ENCODE measurements at places on chromosomes 7 and 10.
A peak's percentile ranks its signal among the peaks of the same experiment; 100 is the strongest.

DNA sequence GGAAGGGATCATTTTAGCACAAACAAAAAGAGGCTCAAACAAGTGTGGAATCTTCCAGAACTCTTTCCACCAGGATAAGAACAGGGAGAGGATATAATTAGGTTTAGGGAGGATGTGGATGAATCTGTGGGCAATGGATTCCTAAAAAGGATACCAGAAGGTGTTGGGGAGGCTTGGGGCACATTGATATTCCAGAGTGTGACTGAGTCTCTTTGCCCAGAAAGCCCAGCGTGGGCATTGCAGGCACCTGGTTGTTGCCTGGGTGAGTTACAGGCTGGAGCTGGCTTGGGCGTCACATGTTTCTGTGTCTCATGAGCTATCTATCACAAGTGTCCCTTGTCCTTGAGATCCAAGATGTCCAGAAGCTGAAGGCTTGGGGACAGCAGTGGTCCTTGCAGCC lies 3.3 kb downstream of the COL26A1 start:
- DNase-seq = no peak

DNA sequence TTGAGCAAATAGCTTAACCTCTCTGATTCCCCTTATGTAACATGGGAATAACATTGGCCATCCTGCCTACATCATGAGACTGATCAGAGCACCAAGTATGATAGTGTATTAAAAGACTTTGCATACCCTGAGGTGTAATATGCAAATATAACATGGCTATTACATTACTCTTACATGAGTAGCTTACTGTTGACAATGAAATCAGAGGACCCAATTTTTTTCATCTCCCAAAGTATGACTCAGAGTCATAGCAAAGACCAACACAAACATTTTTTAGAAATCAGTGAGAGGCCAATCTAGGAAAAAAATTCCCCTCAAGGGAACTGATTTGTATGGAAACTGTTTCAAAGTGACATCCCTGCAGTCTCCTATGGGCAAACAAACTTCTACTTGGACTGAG lies 47.0 kb upstream of the TMEM140 start:
- no peak for DNase-seq

DNA sequence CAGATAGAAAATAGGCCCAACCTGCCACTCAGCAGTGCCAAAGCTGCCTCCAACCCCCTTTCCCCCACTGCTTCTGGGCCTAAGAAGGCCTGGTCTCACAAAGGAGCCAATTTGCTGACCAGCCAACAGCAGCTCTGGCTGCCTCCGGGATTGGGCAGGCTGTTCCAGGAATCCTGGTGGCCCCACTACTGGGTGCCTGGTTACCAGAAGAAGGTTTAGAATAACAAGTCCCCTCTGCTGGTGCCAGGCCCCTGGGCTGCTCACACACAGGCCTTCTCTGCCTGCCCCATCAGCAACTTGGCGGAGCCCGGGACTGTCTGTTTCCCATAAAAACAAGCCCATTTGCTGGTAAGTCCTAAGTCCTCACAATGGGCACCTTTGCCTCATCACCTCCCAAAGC lies 1.2 kb downstream of the PHKG1 start:
- DNase-seq = no peak

DNA sequence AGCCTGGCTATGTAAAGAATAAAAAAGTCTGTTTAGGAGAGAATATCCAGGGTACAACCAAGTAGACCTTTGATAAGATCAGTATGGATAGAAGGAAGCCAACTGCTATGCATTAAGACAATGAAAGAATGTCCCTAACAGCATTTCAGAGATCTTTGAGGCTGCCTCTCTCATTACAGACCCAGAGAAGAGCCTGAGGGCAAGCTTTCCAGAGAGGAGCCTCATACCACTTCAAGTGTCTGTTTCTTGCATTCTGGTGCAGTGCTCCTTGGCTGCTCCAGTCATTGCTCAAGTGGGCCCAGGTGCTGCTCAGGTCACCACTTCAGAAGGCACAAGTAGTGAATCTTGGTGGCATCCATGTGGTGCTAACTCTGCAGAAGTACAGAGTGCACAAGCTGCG lies 514.0 kb downstream of the PLXDC2 start:
- DNase-seq = no peak

GRCh38 chr7:139940866-139941265 lies 111.8 kb downstream of the TBXAS1 start:
- no peak for DNase-seq

- DNase-seq = no peak
These were observed 204.0 kb downstream of the MAD1L1 start for GRCh38 chr7:2028733-2029132.

DNA sequence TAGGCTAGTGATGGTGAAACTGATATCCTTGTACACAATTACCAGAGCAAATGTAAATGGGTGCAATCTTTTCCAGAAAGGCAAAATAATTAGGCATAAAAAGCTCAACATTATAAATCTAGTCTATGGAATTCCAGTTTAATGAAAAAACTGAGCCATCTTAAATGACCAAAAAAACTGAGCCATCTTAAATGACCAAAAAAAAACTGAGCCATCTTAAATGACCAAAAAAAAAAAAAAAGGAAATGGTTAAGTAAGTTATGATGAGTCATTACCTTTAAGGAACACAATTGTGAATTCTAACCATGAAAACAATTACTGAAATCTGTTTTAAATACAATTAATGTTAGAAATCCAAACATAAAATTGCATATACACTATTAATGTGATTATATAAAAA lies 25.3 kb downstream of the USP6NL start:
- DNase-seq = no peak

- DNase-seq = no peak
These were observed 147.4 kb downstream of the PRPF18 start for GRCh38 chr10:13734151-13734550.

DNA sequence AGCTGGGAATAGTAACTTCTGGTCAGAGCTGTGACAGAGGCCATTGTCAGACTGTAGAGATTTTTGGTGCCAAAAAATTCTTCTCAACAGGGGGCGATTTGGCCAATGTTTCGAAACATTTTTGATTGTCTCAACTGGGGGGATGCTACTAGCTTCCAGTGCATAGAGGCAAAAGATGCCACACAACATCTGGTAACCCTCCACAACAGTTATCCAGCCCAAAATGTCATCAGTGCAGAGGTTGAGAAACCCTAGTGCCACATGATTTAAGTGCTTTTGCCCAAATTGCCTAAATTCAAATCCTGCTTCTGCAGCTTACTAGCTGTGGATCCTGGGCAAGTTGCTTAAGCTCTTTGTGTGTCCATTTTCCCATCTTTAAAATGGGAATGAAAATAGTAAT lies 71.9 kb downstream of the FZD1 start:
- DNase-seq = no peak

GRCh38 chr10:88088441-88089340 lies 225.3 kb downstream of the PTEN start:
- DNase-seq = no peak

DNA sequence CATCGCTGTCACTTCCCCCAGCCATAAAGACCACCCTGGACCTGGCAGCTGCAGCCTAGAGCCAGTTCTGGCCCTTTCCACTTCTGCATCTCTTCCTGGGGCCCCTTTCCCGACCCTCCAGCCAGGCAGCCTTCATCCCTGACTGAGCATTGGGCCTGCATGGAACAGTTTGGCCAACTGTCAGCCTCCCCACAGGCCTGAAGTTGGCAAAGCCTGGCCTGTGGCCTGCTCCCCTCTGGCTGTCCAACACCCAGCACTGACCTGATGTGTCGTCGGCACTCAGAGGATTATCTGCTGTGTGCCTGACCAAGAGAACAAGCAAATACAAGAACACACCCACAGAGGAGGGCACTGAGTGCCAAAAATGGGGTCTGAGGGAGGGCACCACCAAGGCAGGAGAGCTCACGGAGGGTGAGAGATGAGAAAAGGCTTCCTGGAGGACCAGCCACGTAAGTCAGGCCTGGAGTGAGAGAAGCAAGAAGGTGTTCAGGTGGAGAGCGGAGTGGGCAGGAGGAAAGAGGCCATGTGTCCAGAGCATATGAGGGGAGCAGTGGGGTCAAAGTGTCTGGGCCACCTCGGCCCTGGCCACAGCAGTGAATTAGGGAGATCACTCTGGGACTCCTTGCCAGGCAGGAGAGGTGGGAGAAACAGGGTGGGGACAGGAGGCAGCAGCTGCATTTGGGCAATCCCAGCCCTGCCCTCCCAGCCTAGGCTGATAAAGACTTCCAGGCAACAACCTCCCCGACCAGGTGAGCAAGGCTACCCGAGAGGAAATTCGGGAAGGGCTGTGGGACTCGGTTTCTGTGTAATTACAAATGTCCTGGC lies 4.5 kb downstream of the GPRIN2 start:
- no peak for DNase-seq

GRCh38 chr7:50369143-50370026 lies 64.9 kb downstream of the IKZF1 start:
- no peak for DNase-seq

DNA sequence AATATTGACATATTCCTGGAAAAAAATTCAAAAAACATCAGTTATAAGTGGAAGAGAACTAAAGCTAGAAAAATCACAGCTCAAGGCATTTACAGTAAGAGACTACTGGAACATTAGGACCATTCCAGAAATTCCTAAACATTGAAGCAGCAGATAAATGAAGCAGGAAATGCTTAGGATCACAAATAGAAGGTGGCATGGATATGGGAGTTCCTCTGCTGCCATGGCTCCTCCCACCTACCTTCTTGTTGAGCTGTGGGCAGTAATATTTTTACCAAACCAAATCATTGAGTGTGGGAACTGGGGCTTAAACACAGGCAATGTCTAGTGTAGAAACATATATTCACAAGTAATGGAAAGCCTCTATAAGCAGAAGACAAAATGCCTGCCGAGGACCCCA lies 292.8 kb downstream of the ANKRD7 start:
- DNase-seq = no peak

DNA sequence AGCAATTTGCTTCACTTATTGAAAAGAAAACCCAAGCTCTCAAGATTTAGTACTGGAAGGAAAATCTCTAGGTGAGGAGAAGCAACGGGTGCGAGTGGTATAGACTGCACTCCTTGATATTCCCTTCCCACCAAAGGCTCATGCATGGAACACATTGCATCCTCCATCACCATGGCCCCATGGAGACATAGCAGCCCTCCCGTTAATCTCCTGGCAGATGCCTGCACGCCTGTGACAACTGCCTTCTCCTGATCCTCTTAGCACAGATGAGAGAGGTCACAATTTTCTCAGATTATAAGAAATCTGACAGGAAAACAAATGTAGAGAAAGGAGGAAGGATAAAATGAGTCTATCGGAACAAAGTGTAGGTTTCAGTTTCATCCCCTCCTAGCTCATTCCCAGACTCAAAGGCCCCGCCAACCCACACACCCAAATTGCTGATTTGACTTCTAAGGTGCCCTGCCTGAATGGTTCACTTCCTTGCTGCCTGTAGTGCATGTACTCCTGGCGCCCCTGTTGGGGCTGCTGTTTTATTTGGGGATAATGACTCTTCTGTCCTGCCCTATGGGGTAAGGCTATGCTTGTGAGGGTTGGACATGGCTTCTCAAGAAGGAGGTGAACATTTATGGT lies 50.0 kb downstream of the PLXNA4 start:
- peak; percentile 8 for DNase-seq

DNA sequence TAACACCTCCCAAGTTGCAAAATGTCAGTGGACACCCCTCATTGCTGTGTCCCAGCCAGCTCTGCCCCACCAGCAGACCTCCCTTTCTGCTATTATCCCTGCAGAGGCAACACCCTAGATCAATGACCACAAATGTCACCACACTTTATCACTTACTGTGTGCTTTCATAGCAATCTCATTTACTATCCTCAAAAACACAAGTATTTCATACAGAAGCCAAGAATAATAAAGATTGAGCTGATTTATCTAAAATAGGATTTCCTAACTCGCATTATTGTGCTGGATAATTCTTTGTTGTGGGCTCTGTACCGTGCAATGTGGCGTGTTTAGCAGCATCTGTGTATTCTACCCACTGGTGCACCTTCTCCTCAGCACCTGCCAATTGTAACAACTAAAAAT lies 13.2 kb upstream of the ABCB5 start:
- DNase-seq = no peak

GRCh38 chr7:130960208-130960988 lies 226.4 kb upstream of the KLF14 start:
- DNase-seq = no peak

- DNase-seq = no peak
These were observed 85.6 kb upstream of the CAPZA2 start for GRCh38 chr7:116776610-116777289.
